ENCODE measurements at places on chromosomes 12 and 14. TPM values are rescaled to one million over a fixed set of nuclear protein-coding genes. Genes with fewer than 3 reads are reported as not detected.
A peak's percentile ranks its signal among the peaks of the same experiment; 100 is the strongest.

- DNase-seq, result no peak
Observed at GRCh38 chr12:107560899-107561285, 124.7 kb upstream of the PWP1 start.

DNA sequence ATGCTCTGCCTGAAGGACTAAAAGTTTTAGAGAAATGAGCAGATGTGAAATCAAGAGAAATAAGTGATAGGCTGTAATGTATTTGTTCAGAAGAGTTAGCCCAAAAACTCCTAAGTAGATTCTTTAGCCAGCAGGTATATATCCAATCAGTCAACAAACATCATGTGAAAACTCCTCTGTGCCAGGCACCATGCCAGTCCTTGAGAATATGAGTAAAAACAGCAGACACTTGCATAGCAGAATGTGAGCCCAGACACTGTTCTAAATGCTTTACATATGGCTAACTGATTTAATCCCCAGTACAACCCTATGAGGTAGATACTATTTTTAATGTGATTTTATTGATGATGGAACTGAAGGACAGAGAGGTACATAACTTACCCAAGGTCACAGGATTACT is 329.8 kb downstream of the PAWR start:
- DNase-seq, result no peak

DNA sequence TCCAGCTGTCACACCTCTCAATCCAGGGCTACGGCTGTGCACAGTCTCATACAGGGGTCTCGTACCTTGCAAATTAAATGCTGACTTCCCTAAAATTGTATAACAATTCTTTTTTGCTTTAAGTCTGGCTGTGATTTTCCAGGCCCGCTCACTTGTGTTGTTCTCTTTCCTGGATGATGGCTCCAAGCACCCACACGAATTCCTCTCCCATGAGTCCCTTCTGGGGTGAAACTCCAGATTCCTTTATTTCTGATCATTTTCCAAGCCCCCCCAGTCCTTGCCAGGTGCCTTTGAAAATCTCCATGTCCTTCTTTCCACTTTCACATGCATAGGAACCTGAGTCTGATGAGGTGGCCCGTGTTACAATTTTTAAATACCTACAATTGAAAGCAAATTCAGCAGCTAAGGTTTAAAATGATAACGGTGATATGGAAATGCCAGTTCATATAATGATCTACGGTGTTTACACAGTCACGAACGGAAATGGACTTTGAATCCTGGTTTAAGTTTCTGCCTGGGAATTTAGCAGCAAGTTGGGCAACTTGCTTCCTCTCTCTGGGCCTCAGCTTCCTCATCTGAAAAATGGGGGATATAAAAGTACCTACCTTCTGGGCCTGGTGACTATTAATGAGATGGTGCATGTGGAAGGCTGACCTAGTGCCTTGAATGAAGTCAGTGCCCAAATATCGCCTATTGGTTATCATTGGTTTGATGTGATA is 85.5 kb downstream of the STAB2 start:
- DNase-seq, result no peak

ASCL1 gene
- not detected for total RNA-seq

- DNase-seq, result no peak
Observed at GRCh38 chr12:81297601-81298000, 219.7 kb downstream of the ACSS3 start.

KCNH5 gene
- not detected for total RNA-seq

GNB3 gene
- 0.85 TPM for total RNA-seq

GRCh38 chr12:114916124-114916523 is 232.1 kb upstream of the TBX3 start:
- DNase-seq, result no peak

OVCH1 gene
- 0.40 TPM for total RNA-seq

- no peak for DNase-seq
Observed at GRCh38 chr12:10190558-10191388, 11.9 kb downstream of the TMEM52B start.

DNA sequence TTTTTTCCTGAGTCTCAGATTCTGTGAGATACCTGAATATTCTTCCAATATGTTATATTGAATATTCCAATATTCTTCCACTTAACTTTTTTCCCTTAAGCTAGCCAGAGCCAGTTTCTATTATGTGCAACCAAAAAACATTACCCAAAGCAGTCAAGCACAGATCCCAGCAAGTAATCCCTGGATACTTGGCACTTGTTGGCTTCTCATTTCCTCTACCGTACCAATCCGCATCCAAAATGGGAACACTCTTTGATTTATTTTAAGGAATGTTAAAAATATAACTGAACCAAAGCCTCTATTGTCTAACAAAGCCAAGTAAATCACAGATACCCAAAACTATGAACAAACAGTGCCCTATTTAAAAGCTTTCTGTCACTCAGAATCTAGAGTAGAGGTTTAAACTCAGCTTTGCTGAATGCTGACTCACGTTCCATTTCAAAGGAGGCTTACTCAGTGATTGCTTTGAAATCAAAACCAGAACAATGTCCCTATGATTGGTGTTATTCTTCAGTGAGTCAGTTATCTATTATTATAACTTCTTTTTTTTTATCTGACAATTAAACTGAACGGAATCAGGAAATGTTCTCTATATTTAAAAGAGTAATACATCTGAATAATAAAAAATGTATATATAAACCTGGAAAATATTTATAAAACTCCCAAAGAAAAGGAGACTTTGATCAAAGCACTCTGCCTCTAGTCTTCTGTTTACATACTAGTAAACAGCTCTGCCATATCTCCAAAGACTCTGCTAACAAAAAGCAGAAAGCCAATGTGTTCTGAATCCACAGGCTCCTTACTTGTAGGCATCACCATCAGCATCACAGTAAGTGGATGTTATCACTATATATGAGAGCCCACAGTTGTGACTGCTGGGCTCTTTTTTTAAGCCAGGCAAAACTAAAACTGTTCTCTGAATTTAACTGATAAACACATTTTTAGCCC is 360.8 kb downstream of the CCDC91 start:
- DNase-seq, result no peak

- no peak for DNase-seq
Observed at GRCh38 chr12:110093631-110094311, 30.4 kb upstream of the IFT81 start.

FAM222A gene
- total RNA-seq, result 5.8 TPM

ZDHHC22 gene
- total RNA-seq, result not detected

DNA sequence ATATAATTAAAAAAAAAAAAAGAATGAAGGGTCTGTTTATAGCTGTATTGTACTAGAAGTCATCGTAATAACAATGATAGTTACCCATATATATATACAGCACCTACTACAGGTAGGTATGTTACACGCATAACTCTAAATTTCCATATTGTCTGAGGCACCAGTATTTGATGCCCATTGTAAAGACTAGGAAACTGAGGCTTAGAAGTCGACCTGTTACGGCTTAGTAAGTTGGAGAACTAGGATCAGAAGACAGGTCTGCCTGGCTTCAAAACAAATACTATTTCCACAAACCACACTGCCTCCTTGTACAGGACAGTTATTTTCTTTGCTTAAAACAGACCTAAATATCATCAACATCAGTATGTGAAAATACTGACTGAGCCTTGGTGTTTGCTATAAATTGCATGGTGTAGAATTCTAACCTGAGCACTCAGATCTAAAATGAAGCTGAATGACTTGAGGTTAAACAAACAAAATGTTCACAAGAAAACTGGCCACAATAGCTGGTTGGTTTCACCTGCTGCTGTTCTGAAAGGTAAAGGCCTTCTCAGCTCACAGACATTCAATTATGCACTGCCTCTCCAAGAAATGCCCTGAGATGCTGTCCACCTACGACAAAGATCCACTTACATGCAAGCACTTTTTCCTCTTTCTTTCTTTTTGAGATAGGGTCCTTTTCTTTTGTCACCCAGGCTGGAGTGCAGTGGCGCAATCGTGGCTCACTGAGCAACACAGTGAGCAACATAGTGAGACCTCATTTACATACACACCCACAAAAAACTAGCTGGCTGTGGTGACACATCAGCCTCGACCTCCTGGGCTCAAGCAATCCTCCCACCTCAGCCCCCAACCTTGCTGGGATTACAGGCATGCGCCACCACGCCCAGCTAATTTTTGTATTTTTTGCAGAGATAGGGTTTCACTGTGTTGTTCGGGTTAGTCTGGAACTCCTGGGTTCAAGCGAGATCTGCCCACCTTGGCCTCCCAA is 35.7 kb downstream of the SSH1 start:
- DNase-seq, result no peak

DNA sequence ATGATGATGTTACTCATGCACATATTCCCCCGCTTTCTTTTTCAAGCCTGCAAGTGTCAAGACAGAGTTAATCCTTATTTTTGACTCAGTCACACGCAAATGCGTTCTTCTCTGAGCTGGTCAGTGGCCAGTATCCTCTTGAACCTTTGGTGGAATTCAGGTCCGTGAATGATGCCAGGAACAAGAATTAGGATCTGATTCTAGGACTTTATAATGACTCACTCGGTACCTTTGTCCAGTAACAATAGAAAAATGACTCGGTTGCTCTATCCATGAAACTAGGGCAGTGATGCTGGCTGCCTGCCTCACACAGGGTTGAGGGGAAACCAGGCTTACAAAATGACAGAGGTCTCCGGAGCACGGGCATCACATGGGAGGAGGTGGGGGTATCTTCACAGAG is 185.8 kb upstream of the NUDT4 start:
- no peak for DNase-seq

DNA sequence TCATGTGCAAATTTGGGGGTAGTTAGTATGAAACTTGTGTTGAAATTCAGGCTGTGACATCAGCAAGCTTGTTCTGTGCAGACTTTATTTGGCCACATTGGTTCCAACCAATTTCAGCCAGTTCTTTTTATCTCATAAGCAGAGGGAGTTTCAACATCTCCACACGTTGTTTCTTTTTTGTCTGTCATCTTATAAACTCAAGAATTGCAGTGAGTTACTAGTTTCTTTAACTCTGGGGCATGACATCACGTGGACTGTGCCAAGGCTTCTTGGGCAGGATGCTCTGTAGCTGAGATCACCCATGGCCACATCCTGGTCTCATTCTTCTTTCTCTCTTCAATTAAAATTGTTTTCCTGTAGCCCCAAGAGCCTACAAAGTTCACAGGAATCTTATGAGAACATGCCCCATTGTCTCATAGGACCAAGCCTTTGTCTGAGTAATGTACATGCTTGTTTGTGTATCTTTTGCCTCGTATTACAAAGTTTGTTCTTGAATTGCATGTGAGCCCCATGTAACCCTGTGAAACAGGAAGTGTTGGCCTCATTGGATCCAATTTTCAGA is 982.0 kb upstream of the TMEM132C start:
- no peak for DNase-seq

GRCh38 chr12:122878780-122879612 is 16.9 kb downstream of the VPS37B start:
- peak; percentile 47 for DNase-seq

DNA sequence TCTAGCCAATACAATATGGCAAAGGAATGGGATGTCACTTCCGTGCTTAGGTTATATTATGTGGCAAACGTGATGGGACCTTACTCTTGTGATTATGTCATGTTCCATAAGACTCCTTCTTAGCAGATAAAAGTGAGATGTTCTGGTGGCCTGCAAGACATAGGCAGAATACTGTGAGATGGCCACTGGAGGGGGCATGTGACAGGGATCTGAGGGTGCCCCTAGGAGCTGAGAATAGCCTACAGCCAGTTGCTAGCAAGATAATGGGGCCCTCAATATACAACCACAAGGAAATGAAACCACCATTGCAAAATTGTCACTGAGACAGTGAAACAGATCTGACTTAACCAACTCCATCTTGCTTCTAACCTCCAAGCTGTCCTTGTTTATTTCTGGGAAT is 151.4 kb upstream of the SSTR1 start:
- DNase-seq, result no peak

LEMD3 gene
- 47.9 TPM for total RNA-seq

SCN8A gene
- not detected for total RNA-seq

TSPAN19 gene
- not detected for total RNA-seq

GRCh38 chr12:12804432-12804886 is 8.7 kb upstream of the DDX47 start:
- no peak for DNase-seq

GRCh38 chr12:57005980-57006808 is at the start of gene ZBTB39:
Gene ZBTB39 (minus strand): TSS chr12:57006546. CDS start chr12:57004917, 1,629 bp downstream.
- DNase-seq, result peak; percentile 58

DNA sequence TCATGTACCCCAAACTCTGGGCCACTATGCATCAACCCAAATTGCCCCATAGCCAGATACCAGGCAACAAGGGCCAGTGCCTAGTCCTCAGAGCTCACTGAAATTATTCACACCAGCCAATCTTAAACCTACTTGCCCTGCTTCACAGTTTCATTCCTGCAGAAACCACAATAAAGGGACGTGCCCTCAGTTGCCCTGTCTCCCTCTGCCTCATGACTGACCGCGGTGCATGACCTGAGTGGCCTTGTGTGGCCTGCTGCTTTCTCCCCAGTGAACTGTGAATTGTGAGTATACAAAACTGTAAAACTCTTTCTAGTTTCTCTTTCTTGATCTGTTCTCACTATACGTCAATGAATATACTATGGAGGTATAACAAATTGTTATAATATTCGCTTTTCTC is 490.9 kb upstream of the MIS18BP1 start:
- no peak for DNase-seq

- DNase-seq, result no peak
Observed at GRCh38 chr14:104745431-104745830, 7.5 kb upstream of the SIVA1 start.

- DNase-seq, result no peak
Observed at GRCh38 chr14:104980611-104981531, 2.7 kb upstream of the AHNAK2 start.

- DNase-seq, result no peak
Observed at GRCh38 chr12:89173678-89174077, 178.6 kb downstream of the DUSP6 start.

CLEC4E gene
- not detected for total RNA-seq

- DNase-seq, result no peak
Observed at GRCh38 chr12:132441871-132442863, 47.8 kb upstream of the FBRSL1 start.

DNA sequence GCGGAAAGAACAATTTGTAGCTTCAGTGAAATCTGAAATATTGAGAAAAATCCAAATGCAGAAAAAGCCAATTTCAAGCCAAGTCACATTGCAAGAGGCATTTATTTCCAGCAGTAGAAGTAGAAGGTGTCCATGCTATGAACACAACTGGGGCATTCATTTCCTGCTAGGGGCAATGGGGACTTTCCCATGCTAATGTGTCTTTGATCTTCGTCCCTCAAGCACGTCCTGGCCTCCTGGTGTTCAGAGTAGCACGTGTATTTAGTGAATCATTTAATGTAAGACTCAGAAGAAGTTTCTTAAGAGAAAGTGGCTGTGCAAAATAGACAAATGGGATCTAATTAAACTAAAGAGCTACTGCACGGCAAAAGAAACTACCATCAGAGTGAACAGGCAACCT is 267.9 kb downstream of the TMEM132C start:
- no peak for DNase-seq

GRCh38 chr14:70641548-70642302 is at the start of gene TTC9:
Gene TTC9 (plus strand): TSS chr14:70641916. CDS start chr14:70642130, 214 bp downstream.
- peak; percentile 53 for DNase-seq
